ENCODE measurements at places on chromosomes 1 and 21. TPM values are rescaled to one million over a fixed set of nuclear protein-coding genes. Genes with fewer than 3 reads are reported as not detected.
A peak's percentile ranks its signal among the peaks of the same experiment; 100 is the strongest.

CIART gene
- 6.0 TPM for total RNA-seq

AXDND1 gene
- not detected for total RNA-seq

DIRAS3 gene
- total RNA-seq: not detected

MSTO1 gene
- 104 TPM for total RNA-seq

IL23R gene
- total RNA-seq: 3.1 TPM

KCNJ9 gene
- not detected for total RNA-seq

POU3F1 gene
- total RNA-seq: 1.4 TPM

VSIG8 gene
- not detected for total RNA-seq

TDRD5 gene
- total RNA-seq: not detected

DNA sequence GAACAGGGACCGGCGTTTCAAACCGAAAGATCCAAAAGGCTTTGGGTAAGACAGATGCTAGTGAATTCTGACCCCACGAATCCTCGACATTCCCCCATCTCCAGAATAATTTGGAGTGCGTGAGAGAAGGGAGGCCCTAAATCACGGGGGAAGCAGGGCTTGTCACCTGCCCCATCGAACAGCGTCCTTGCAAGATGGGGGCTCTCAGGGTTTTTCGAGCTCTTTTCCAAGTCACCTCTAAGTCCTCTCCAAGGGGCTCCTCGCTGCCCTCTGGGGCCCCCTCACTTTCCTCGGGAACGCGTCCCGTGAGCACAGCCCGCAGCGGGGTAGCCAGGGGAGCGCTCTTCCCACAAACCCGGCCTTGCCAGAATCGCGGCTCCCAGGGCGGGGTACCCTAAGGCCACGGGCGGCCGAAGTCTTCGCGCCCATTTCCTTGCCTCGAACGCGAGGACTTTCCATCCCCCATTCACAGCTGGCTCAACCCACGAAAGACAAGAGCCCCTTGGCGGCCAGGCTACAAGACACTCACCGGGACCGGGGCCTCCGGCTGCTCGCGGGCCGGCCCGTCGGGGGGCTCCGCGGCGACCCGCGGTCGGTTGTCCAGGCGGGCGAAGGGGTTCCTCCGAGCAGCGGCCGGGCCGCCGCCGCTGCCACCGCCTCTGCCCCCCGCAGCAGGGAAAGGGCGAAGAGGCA, 546 bp downstream of the DONSON start:
- peak; percentile 80 for DNase-seq

DNA sequence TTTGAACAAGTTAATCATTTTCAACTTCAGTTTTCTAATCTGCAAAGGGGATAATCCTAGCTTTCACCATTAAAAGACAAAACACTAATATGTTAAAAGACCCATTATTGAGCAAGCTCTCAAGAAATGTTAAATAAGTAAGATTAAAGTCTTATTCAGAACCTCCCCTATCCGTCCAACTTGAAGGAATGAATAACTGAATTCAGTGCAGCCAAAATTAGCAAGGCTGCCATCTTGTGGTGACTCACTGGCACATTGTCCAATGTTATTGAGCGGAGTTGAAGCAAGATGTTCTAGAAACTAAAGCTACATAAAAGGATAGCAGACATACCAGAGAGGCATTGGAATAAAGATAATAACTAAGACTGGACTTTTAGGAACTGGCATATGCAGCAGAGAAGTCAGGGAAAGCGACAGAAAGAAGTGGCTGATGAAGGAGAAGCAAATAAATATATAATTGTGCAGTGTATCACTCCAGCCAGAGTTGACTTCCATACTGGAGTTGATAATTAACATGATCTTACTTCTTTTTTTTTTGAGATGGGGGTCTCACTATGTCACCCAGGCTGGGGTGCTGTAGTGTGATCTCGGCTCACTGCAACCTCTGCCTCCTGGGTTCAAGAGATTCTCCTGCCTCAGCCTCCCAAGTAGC, 8.2 kb upstream of the CAP1 start:
- peak; percentile 86 for DNase-seq

DNA sequence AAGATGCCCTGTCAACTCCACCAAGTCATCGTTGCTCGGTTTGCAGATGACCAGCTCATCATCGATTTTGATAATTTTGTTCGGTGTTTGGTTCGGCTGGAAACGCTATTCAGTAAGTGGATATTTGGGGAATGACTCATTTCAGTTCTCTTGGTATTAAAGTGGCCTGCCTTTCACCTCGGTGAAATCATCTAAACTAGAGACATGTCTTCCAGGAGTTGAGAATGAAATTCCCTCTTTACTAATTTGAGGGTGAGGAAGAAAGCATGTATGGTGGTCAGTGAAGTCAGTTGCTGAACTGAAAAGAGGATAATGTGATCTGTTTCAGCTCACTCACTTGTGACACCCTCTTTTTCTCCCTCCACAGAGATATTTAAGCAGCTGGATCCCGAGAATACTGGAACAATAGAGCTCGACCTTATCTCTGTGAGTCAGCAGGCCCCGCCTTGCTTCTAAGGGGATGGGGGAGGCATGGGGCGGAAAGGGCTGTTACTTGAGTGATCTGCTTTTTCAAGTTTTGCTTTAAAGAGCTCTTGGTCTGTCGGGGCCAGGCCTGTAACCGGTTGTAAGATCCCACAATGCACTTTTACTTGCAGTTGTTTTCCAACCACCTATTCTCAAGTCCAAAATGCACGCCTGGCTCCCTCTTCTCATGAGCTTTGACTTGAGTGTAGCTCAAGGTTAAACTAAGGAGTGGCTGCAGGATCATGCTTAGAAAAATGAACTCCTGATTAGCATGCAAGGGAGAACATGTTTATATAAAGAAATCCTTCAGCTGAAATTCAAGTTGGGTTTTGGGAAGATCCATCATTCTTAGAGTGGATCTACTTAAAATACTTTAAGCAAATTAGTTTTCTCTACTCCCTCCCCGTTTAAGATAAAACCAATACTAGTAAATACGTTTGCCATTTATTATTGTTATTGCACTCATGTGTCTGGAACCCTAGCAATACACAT, 59.8 kb downstream of the CAPN2 start:
- DNase-seq: no peak

DNA sequence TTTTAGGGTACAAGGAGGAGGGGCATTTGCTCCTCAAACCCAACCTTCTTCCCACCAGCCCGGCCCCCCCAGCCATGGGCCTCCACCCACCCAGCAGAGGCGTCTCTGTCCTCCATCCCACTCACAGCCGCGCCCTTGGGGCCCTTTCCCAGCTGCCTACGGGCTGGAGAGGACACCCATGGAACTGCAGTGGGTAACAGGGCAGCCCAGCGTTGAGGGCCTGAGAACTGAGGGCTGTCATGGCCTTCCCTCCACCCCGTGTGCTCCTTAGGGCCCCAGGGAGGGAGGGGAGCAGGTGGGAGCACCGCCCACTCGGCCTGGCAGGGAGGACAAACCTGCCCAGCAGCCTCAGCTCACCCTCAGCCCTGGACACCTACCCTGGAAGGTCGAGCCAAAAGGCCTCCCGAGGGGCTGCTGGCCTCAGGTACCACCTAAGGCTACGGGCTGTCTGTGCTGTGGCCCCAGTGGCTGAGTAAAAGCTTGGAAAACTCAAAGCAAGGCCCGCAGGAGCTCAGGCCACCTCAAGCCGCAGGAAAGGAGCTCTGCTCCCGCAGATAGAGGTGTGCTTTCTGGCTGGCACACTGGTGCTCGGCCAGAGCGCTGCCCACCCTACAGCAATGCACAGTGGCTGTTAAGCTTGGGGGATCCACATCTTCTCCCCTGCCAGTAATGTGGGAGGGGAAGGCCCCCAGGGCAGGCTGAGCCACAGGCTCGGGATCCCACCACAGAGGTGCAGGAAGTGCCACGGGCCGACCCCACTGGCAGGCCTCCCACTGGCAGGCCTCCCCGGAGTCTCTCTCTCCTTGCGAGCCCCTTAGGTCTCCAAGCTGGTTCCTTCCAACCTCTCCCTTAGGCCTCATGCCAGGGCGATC, 2.2 kb upstream of the ARHGEF16 start:
- no peak for DNase-seq

GRCh38 chr1:227910511-227911153, 37.1 kb downstream of the WNT9A start:
- DNase-seq: no peak

DNA sequence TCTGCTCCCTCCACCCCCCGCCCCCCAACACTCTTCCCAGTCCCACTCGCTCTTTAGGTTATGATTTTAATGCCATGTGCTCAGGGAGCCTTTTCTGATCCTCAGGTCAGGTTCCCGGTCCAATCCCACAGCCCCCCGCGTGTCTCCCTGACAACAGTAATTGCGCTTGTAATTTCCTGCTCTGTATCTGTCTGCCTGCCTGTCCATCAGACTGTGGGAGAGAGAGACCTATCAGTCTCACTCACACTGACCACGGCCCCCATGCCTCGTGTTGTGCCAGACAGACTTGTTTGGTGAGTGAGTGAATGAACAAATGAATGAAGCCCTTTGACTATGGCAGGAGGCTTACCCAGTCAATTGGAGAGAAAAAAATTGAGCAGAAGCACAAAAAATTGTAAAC, 50.8 kb upstream of the ECE1 start:
- no peak for DNase-seq

- no peak for DNase-seq
Measured at GRCh38 chr1:22184892-22185612, 42.2 kb upstream of the WNT4 start.

DNA sequence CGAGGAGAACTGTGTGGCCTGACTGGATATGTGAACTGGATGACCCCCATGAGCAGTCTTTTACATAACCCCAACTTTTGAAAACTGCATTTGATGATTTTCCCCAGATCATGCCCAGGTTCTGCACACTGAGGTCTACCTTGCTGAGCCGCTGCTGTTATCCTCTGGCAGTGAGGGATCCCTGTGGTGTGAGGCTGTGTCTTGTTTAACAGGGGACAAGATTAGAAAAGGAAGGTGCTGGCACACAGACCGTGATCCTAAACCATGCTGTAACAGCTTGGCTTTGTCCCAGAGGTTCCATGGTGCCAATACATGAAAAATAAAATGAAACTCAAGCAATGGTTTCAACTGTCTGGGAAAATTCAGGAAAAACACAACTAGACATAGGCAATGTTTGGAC, 134.2 kb downstream of the ZZZ3 start:
- no peak for DNase-seq

- no peak for DNase-seq
Measured at GRCh38 chr1:168824418-168825065, 95.5 kb upstream of the DPT start.

- DNase-seq: no peak
Measured at GRCh38 chr1:5647234-5647633, 345.0 kb downstream of the NPHP4 start.

DNA sequence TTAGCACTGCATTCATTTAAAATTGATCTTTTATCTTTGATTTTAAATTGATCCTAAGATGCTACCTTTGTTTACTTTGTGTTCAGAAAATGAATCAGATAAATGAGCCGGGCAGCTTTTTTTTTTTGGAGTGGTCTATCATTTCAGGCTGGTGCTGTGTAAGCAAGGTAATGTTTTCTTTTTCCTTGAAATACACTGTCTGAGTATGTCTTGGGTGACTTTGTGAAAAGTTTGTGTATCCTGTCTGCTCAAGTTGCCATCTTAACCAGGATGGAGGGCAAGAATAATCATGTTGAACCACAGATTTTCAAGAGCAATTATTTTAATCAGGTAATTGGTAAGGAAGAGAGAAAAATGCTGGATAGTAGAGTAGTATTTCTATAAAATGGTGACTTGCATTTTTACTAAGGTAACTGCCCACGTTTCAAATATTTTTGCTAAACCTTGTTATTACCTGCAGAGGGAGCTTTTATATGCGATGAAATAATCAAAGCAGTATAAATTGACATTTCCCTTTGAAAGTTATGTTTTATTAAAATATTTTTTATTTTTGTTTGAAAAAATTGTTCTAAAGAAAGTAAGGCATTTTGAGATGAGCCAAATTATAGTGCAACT, 11.1 kb downstream of the ADGRL2 start:
- DNase-seq: no peak

DNA sequence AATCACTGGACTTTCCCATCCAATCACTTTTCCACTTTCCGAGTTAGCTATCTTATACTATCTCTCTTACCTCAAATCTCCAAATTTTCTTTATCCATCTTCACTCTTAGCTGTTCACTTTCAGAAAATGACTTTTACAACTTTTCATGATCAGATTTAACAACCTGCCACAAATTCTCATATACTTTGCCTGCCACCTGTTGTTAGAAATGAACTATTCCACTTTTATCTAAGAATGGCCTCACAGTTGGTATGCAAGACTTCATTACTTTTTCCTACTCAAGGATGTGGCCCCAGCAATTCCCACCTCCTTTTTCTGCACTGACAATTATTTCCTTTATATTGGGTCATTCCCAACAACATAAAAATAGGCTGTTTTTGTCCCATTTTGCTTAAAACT, 93.6 kb upstream of the DEPDC1 start:
- no peak for DNase-seq

- DNase-seq: no peak
Measured at GRCh38 chr1:209199822-209200221, 383.7 kb upstream of the CAMK1G start.

- no peak for DNase-seq
Measured at GRCh38 chr1:17587693-17588047, 48.2 kb downstream of the ARHGEF10L start.

GRCh38 chr1:37096523-37096922, 62.2 kb upstream of the GRIK3 start:
- DNase-seq: no peak

DNA sequence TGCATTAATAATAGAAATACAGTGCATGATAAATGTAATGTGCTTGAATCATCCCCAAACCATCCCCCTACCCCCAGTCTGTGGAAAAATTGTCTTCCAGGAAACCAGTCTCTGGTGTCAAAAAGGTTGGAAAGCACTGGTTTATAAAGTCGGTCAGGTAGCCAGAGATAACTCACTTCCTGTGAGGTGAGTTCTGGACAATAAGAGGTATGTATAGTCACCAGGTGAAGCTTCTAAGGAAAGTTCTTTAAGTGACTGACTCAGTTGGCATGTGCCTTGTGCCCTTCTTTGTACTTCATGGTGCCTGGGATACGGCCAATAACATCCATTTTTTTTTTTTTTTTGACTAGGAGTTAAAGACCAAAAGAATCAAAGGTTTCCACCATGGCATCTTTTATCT, 103.7 kb downstream of the GPATCH2 start:
- no peak for DNase-seq

DNA sequence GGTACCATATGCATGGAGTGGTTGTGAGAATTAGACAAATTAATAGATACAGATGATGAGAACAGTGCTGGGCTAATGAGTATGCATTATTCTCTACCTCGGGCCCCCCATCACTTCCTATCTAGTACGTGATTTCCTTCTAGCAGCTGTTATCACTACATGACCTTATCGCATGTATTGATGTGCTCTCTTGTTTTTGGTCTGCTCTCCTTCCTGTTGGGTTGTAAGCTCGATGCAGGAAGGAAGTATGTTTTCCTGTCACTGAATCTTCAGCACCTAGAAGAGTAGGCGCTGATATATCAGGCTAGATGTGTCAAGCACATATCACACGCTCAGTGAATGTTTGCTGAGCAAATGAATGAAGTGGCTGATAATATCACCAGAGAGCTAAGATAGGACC, 43.9 kb upstream of the IFNAR2 start:
- peak; percentile 72 for DNase-seq
